T47D (cell line): ENCODE measurements at places on chromosomes 2 and 18.

GRCh38 chr2:109511168-109511567 is 102.6 kb downstream of the SEPTIN10 start:
- no peak for DNase-seq

- DNase-seq, result no peak
These were observed 33.3 kb upstream of the NRXN1 start for GRCh38 chr2:51065276-51065675.

- DNase-seq, result no peak
These were observed 23.6 kb downstream of the SP3 start for GRCh38 chr2:173941567-173941966.

DNA sequence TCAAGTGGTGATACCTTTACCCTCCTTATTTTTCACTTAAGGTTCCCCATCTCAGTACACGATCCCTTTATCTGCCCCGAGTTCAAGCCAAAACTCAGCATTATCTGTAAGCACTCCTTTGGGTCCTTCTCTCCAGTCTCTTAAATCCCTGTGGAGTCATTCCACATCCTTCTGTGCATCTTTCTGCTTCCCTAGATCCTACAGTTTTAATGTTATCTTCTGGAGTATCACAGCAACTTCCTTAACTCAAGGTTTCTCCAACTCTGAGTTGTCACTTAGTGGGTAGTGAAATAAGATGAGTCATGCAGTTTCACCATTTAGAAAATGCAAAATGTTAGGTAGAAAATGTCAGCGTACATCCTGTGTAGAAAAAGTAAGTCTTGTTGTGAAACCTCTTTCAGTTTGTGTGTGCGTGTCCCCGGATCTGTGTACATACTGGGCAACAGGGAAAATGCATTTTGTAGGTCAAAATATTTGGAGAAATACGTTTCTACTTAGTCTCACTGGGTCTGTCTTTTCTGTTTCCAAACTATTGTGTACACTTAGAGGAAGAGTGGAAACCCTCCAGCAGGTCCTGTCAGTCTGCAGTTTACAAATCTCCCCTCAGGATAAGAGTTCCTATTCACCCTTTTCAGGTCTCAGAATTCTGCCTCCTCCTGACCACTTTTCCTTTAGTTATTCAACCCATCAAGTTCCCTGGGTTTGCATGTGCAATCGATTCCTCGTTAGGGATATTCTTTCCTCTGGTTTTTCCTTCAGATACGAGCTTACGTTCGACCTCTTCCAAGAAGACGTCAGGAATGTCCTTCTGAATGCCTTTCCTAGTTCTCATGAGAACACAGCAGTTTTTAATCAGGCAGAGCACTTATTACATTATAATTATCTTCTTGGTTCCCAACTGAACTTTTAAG is 154.8 kb downstream of the TGIF1 start:
- no peak for DNase-seq

GRCh38 chr2:153823880-153824279 is 47.8 kb upstream of the GALNT13 start:
- DNase-seq, result no peak

- DNase-seq, result no peak
These were observed 433.7 kb upstream of the GYPC start for GRCh38 chr2:126222278-126222677.

DNA sequence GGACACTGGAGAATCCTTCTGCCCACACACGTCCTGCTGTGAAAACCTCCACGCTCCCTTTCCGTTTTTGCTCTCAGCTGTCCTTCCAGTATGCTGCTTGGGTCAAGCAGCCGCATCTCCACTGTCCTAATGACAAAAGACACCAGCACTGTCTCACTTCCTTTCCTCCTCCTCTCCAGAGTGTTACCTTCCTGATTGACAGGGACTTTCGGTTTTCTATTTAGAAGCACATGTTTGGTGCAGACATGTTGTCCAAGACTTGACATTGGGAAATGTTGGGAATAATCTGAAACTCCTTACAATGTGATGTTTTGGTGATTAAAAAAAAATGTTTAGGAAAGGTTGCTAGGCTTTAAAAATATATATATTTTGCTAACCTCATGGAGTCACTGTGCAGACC is 226.6 kb downstream of the FAM210A start:
- no peak for DNase-seq

GRCh38 chr2:162074632-162074895 is 549 bp upstream of the DPP4 start:
- DNase-seq, result no peak
